Activated naive CD4-positive, alpha-beta T cell treated with anti-CD3 and anti-CD28 coated beads, Interleukin-2, amount 10 ng/mL, durations not matched to agents 5 hours and 36 hours (primary cell): ENCODE measurements at places on chromosomes 6 and 20. TPM values are rescaled to one million over a fixed set of nuclear protein-coding genes. Genes with fewer than 3 reads are reported as not detected.

TDRD6 gene
- total RNA-seq: not detected

ZBTB9 gene
- total RNA-seq: 7.1 TPM

DCBLD1 gene
- total RNA-seq: 7.7 TPM

OR2B6 gene
- 0.23 TPM for total RNA-seq

NRN1 gene
- total RNA-seq: 15.4 TPM

HMGCLL1 gene
- total RNA-seq: not detected
